ENCODE measurements at places on chromosomes 5 and 9.

GRCh38 chr9:72839085-72839484 lies 113.8 kb downstream of the ALDH1A1 start:
- no peak for DNase-seq

- DNase-seq: no peak
These were observed 499.1 kb upstream of the GRIN3A start for GRCh38 chr9:102237520-102237919.

GRCh38 chr9:20312732-20313131 lies 309.6 kb downstream of the MLLT3 start:
- no peak for DNase-seq

- no peak for DNase-seq
These were observed 52.9 kb downstream of the PPARGC1B start for GRCh38 chr5:149782895-149783586.

DNA sequence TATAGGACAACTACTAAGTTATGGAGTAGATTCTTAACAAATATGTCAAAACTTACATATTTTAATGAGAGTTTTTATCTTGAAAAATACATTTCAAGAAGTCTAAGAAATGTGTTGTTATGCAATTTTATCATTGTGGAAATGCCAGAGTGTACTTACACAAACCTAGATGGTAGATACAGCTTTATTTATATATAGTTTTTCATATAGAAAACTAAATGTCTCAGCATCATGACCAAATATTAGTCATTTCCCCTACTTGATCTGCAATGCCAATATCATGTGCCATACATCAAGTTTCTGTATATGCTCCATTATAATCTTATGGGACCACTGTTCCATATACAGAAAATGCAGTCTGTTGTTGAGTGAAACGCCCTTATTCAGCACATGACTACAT lies 28.7 kb downstream of the CAST start:
- DNase-seq: no peak

DNA sequence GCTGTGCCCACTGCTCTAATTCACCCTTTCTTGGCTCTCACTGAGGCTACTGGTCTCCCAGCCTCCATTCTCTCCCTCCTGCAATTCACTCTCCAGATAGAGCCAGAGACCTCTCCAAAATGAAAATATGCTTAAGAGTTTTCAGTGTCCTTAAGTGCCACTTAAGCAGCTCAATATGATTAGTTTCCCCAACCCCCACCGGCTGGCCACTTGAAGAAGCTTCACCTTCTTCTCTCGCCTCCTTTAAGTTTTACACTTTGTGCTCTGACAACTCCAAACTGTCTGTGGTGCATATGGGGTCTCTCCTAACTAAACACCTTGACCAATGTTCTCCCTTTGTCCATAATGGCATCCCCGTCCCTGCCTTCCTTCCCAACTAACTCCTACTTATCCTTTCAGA lies 53.4 kb downstream of the CDK5RAP2 start:
- no peak for DNase-seq

- DNase-seq: no peak
These were observed 837.7 kb upstream of the CDH9 start for GRCh38 chr5:27876071-27876470.

DNA sequence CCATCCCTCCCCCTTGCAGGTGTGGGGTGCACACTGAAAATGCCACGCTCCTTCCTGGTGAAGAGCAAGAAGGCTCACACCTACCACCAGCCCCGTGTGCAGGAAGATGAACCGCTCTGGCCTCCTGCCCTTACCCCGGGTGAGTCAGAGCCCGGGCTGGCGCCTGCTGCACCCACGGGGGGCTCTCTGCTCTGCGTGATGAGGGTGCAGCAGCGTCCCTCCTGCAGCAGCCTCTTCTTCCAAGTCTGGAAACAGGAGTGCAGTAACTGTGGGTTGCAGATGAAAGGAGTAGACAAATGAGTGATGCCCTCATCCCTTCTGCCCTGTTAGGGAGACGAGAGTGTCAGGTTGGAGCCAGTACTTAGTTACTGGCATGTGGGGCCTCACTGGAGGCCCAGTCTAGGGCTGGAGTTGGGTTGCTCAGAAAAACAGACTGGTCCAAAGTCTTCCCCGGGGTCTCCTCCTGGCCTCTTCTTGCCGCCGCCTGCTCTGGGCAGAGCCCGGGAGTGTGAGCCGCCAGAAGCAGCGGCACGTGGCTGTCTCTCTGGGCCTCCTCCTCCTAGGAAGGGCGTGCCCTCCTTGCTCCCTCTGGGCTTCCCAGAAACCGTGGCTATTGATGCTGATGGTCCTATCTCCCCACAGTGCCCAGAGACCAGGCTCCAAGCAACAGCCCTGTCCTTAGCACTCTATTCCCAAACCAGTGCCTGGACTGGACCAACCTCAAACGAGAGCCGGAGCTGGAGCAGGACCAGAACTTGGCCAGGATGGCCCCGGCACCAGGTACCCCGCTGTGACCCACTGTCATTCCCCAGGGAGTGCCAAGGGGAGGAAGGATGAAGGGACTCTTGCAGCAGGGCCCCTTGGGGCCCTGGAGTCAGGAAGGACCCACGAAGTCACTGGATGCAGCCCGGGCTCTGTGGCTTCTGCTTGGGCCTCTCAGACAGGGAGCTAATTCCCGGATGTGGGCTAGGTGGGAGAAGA lies 8.4 kb downstream of the GFI1B start:
- no peak for DNase-seq

DNA sequence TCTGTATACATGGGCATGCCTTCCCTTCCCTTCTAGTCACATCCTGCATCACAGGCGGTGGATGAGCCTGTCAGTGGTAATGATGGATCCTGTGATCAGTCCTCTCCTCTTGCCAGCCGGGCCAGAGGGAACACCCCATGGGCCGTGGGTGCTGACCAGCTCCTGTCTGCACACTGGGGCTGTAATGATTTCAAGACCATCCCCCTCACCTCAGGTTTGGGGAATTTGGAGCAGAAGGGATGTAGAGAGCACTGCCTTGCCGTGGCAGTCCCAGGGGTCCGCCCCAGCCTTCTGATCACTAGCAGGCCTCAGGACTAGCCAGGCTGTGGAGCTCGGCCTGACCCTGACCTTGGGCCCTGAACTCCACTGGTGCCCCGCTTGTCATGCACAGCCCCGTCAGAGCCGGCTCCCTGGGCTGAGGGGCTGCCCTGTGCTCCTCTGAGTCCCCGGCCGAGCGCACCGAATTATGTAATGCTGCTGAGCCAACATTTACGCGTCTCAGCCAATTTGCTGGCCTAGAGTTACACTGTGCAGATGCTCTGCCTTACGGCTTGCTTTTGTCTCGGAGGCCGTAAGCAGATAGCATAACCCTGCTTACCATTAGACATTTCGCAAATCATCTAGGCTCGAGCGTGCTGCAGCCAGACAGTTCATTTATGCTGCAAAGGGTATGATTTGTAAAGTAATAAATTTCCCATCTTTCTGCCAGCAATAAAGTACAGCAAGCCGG lies 155.3 kb downstream of the MACROH2A1 start:
- no peak for DNase-seq

- no peak for DNase-seq
These were observed 166.2 kb downstream of the AUH start for GRCh38 chr9:91195372-91196012.

DNA sequence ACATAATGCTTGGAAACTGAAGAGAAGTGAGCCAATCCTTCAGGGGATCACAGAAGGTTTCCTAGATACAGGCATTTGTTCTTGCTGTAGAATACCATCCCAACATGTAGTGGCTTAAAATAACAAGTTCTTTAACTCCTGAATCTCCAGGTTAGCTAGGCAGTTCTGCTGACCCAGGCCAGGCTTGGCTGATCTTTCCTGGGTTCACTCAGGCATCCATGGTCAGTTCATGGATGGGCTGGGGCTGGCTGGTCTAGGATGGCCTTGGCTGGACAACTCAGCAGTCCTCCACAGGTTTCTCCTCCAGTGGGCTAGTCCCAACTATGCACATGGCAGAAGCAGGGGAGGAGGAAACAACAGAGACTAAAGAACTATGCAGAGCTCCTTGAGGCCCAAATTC lies 37.4 kb upstream of the DENND1A start:
- no peak for DNase-seq

GRCh38 chr9:1383899-1384455 lies 333.8 kb downstream of the DMRT2 start:
- DNase-seq: no peak

GRCh38 chr9:122005597-122005996 lies 87.5 kb downstream of the TTLL11 start:
- no peak for DNase-seq

DNA sequence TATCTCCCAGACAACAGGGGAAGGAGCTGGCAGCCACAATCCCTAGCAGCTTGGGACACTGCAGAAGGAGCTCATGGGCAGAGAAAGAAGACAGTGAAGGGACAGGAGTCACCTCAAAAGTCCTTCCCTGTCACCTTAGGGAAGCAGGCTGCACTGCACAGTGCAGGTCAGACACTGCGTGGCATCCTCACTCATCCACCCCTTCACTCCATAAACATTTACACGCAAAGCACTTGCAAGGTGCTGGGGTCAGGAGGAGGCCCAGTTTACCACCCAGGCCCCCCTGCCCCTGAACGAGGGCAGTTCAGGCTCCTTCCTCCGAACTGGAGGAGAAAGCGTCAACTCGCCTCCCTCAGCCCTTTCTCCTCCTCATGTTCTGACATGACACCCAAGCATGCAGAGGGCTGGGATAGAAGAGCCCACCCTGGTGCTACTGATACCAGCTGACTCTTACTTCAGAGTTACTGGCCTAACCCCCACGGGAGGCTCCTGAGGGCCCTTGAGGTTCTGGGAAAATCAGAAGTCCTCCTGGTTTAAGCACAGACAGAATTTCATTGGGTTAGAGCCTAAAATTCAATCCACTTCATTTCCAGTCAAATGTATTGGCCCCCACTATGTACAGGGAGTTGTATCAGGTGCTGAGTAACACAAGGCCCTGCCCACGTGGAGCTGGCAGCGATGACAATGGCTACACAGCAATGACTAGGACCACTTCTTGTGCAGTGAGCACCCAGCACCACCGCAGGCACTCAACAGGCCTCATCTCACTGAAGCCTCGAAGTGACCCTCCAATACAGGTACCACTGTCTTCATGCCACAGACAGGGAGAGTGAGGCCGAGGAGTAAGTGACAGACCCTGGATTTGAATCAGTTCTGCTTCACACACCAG lies 70.4 kb downstream of the RAPGEF1 start:
- DNase-seq: no peak

DNA sequence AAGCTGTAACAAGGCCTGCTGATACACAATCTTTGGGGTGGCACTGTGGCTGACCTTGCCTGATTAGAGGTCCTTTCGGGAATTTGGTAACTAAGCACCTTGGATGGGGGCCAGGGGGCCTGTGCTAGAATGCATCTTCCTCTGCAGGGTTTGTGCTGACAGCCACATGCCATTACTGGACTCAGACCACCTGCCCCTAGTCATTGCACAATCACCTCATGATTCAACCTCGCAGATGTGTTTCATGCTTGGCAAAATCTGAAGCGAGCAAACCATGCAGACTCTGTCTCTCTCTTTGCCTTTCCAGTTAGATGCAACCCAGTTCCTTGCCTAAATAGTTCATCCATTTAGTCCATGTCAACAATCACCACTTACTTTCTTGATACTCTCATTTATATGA lies 96.5 kb upstream of the ERCC6L2 start:
- DNase-seq: no peak

- no peak for DNase-seq
These were observed 146.9 kb downstream of the KIAA0825 start for GRCh38 chr5:94471521-94471920.

GRCh38 chr5:132659598-132660493 lies 1.9 kb downstream of the IL13 start:
- DNase-seq: no peak

DNA sequence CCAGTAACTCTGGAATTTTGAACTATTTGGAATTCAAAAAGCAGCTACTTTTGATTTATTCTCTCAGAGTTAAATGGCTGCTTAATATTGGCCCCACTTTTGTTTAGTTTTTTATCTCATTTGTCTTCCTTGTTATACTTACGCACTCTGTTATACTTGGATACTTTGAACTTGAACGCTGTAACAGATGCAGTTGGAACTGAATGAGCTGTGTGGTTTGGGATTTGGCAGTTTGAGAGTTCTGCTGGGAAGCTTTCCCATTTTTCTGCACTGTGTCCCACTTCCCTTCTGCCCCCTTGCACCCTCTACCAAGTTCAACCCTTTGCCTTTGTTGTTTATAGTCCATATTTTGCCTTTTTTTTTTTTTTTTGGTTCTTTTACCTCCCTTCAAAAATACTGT lies 3.8 kb downstream of the RHOBTB3 start:
- DNase-seq: no peak

- no peak for DNase-seq
These were observed 27.4 kb upstream of the SAP30L start for GRCh38 chr5:154418344-154418820.

All from AML-193 (cell line).